ENCODE measurements at places on chromosomes 3 and 15.

DNA sequence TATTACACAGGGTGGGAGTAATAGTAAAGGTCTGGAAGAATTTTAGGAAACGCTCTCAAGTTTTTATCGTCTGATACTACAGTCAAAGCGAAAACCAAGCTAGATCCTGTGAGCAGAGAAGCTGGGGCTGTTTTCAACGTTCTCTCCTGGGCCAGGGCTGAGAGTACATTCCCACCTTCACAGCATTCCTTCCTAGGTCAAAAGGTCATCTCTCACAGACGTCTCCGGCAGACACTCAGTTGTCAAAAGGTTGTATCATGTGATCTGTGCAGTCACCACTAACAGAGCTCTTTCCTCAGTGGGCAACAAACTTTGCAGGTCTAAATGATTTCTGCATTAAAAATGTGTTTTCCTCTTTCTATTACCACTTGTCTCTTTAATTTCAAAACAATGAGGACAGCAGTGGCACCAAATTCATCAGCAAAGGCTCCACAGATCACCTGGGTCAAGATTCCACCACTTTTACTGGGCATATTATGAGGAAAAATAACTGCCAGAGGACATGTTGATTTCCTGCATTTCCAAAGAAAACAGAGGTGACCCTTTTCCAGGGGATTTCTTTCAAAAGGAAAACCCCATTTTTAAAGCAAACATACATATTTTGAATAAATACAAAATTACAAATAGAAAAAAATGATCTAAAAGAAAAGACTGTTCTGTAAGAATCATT is 41.9 kb downstream of the MEIS2 start:
- DNase-seq, result no peak

GRCh38 chr3:112671930-112672715 is 31.2 kb upstream of the CCDC80 start:
- no peak for DNase-seq

DNA sequence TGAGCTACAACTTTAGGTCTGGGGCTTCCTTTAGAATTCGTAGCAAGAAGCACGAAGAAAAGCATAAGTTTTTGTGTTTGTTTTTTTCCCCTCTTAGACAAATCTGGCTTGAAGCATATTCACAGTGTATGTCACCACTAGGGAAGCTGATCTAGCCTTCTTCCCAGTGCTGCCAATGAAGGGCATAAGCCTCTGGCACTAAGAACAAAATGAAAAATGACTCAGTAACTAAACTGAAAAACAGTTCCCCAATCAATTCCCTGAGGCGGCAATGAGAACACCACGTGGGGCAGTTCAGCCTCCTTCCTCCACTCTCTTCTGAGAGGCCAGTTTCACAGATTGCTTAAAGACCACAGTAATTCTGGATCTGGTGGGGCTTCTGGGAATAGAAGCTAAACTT is 338.1 kb downstream of the GAP43 start:
- no peak for DNase-seq

DNA sequence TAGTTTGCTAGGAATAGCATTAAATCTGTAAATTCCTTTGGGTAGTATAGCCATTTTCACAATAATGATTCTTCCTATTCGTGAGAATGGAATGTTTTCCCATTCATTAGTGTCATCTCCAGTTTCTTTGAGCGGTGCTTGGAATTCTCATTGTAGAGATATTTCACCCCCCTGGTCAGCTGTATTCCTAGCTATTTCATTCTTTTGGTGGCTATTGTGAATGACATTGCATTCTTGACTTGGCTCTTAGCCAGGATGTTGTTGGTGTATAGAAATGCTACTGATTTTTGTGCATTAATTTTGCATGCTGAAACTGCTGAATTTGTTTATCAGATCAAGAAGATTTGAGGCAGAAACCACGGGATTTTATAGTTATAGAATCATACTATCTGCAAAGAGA is 690.5 kb upstream of the ALCAM start:
- DNase-seq, result no peak
